WTC11 (cell line): ENCODE measurements at places on chromosomes 5 and 9. TPM values are rescaled to one million over a fixed set of nuclear protein-coding genes. Genes with fewer than 3 reads are reported as not detected.

The DENND4C gene
- total RNA-seq = 21.0 to 22.6 TPM (median 21.7 TPM) in 3 replicates

The TMEM141 gene
- 72.0 to 86.7 TPM (median 86.1 TPM) in 3 replicates for total RNA-seq

The DOCK2 gene
- total RNA-seq = 4.6 to 9.0 TPM (median 6.1 TPM) in 3 replicates

The C9orf152 gene
- 0.11 TPM in 1 of 3 replicates, not detected in the others for total RNA-seq

The ABCA1 gene
- 4.6 to 7.8 TPM (median 5.8 TPM) in 3 replicates for total RNA-seq

The CARD6 gene
- 0.24 to 0.44 TPM (median 0.34 TPM) in 3 replicates for total RNA-seq

The STPG3 gene
- 0.21 to 0.26 TPM in 2 of 3 replicates, not detected in the other for total RNA-seq

The CNTFR gene
- 8.7 to 18.0 TPM (median 9.9 TPM) in 3 replicates for total RNA-seq

The RLN2 gene
- total RNA-seq = 4.0 to 4.7 TPM (median 4.3 TPM) in 3 replicates

The SPINK1 gene
- total RNA-seq = 5.4 to 10.6 TPM (median 5.5 TPM) in 3 replicates

The TRIM7 gene
- 0.64 to 1.4 TPM (median 0.98 TPM) in 3 replicates for total RNA-seq

The SH3TC2 gene
- 0.18 to 0.78 TPM (median 0.61 TPM) in 3 replicates for total RNA-seq

The PKN3 gene
- total RNA-seq = 24.1 to 28.9 TPM (median 27.5 TPM) in 3 replicates

The SPINK7 gene
- not detected in 3 replicates for total RNA-seq

The SPATA31D4 gene
- not detected in 3 replicates for total RNA-seq

The FGF1 gene
- total RNA-seq = 0.21 to 0.55 TPM in 2 of 3 replicates, not detected in the other

The SPATA31C1 gene
- not detected in 3 replicates for total RNA-seq

The LRRC26 gene
- total RNA-seq = 1.1 to 2.2 TPM (median 2.1 TPM) in 3 replicates

The GLRA1 gene
- total RNA-seq = not detected in 3 replicates

The DMRT3 gene
- not detected in 3 replicates for total RNA-seq

The RORB gene
- 4.1 to 8.7 TPM (median 4.5 TPM) in 3 replicates for total RNA-seq

The PLPP6 gene
- total RNA-seq = 13.4 to 13.5 TPM (median 13.5 TPM) in 3 replicates

The PDLIM4 gene
- 10.6 to 15.2 TPM (median 11.4 TPM) in 3 replicates for total RNA-seq

The GDA gene
- 0.25 to 0.68 TPM (median 0.39 TPM) in 3 replicates for total RNA-seq

The ZFP37 gene
- 4.6 to 5.6 TPM (median 5.2 TPM) in 3 replicates for total RNA-seq

The APBA1 gene
- total RNA-seq = 0.34 to 0.94 TPM (median 0.44 TPM) in 3 replicates

The PRSS3 gene
- total RNA-seq = 1.1 to 1.8 TPM (median 1.6 TPM) in 3 replicates

The ADRB2 gene
- 1.1 to 1.3 TPM (median 1.2 TPM) in 3 replicates for total RNA-seq

The RAB14 gene
- 32.3 to 36.0 TPM (median 34.0 TPM) in 3 replicates for total RNA-seq

The MYO10 gene
- 89.8 to 90.8 TPM (median 90.7 TPM) in 3 replicates for total RNA-seq

The RMI1 gene
- total RNA-seq = 23.9 to 26.7 TPM (median 25.8 TPM) in 3 replicates

The RMRP gene
- 23,577 to 25,958 TPM (median 25,042 TPM) in 3 replicates for total RNA-seq

The SHISAL2B gene
- 11.1 to 15.2 TPM (median 14.8 TPM) in 3 replicates for total RNA-seq

The PTGDS gene
- 2.2 to 4.0 TPM (median 2.9 TPM) in 3 replicates for total RNA-seq

The LCN12 gene
- total RNA-seq = 1.9 to 4.7 TPM (median 3.4 TPM) in 3 replicates

The CTSL gene
- total RNA-seq = 33.0 to 39.7 TPM (median 33.4 TPM) in 3 replicates

The GABRA1 gene
- 0.48 to 0.57 TPM (median 0.50 TPM) in 3 replicates for total RNA-seq

The LRRTM2 gene
- not detected in 3 replicates for total RNA-seq

The SPOCK1 gene
- total RNA-seq = 13.2 to 15.8 TPM (median 15.2 TPM) in 3 replicates

The ASS1 gene
- 71.0 to 95.7 TPM (median 74.2 TPM) in 3 replicates for total RNA-seq

The SAPCD2 gene
- 52.0 to 67.0 TPM (median 53.6 TPM) in 3 replicates for total RNA-seq

The TRPM6 gene
- 0.66 to 1.4 TPM (median 0.78 TPM) in 3 replicates for total RNA-seq

The C6 gene
- total RNA-seq = 0.13 to 0.23 TPM (median 0.14 TPM) in 3 replicates

The EXD3 gene
- 20.4 to 23.1 TPM (median 21.2 TPM) in 3 replicates for total RNA-seq

The TTLL11 gene
- total RNA-seq = 0.50 to 1.1 TPM (median 0.69 TPM) in 3 replicates
